ENCODE measurements at places on chromosomes 16 and 17.

DNA sequence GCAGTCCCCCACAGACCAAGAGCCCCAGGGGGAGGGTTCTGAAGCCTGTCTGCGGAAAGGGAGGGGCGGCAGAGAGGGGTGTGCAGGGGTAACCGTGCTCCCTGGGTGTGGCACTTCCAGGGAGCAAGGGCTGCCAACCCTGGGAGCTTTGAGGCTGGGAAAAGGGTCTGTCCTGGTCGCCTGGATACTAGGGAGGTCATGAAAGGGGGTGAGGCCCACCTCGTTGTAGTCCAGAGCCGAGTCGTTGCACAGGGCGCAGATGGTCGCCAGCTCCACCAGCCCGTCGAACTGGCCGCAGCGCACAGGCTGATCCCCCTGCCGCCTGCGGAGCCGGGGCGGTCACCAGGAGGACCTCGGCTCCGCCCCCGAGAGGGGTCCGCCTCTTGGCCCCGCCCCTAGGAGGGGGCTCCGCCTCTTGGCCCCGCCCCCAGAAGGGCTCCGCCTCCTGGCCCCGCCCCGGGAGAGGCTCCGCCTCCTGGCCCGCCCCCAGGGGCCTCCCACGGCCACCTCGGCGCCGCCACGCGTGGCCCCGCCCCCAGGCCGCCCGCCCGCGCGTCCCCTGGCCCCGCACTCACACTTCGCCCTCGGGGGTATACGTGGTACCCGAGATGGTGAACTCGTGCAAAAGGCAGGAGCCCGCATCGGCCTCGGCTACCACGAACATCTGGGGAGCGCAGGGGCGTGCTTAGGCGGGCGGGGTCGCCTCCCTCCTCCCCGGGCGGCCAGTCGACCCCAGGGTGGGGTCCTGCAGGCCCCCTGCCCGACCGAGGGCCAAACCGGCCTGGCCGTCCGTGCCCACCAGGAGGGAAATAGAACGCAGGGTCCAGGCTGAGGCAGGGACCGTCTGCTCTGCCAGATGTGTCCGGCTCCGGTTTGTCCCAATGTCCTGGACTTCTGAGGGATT is 19.5 kb downstream of the ATP2A3 start:
- H3K27ac ChIP-seq, result no peak overlapping the region
- no peaks in the 10 kb centered on the region for H3K36me3 ChIP-seq
- H3K27me3 ChIP-seq, result no peaks in the 10 kb centered on the region
- H3K4me1 ChIP-seq, result peaks cover 2% of the 10 kb centered on the region
- DNase-seq, result peak; percentile 81
- peak overlapping the region; percentile 51 for H3K4me3 ChIP-seq

DNA sequence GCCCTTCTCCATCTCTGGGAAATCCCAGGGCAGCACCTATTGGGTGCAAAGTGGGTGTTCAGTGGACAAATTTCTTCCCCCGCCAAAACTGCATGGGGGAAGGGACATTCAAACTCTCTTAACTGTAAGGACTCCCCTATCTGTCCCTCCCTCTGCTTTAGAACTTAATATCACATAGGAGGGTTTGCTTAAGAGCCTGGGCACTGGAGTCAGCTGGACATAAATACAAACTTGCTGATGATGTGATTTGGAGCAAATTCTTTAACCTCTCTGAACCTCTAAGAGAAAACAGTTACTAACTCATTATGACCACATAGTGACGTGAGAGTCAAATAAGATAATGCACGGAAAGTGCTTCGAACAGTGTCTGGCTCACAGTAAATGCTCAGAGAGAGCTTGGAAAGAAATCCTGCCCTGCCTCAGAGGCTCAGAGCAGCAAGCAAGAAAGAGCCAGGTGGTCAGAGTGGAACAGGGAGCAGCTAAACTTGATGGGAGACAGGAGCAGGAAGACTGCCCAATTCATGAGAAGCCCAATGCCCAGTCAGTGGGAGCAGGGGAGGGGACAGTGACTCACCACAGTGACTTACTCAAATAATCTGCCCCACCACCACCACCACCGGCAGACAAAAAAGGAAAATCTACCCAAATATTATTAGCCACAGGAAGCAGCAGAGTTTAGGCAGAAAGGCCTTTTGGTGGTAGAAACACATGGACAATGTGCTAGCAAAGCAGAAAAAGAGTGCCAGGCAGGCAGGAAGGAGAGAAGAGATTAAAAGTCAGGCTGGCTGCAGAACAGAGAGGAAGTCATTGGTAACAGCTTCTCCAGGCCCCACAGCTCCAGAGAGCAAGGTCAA is 23.9 kb upstream of the CCL1 start:
- no peaks in the 10 kb centered on the region for H3K27me3 ChIP-seq
- DNase-seq, result no peak
- no peaks in the 10 kb centered on the region for H3K36me3 ChIP-seq
- peaks cover 2% of the 10 kb centered on the region for H3K4me1 ChIP-seq

DNA sequence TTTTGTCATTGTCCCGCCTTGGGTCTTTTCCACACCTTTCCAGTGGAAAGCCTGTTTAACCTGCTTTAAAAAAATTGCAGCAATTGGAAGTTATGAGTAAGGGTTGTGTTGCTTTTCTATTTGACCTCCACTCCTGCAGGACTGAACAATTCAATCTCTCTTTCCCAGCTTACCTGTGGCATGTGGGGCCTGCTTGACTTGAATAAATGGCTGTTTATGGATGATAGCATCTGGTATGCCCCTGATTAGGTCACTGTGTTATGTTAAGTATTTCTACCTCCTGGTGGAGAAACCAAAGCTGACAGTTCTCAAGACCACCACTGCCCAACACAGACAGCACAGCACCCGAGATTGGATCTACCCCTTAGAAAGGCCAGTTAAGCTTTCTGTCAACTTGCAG is 64.8 kb upstream of the NOG start:
- no peak overlapping the region for H3K4me3 ChIP-seq
- H3K27me3 ChIP-seq, result no peaks in the 10 kb centered on the region
- no peaks in the 10 kb centered on the region for H3K4me1 ChIP-seq
- no peaks in the 10 kb centered on the region for H3K36me3 ChIP-seq
- no peak overlapping the region for H3K27ac ChIP-seq
- DNase-seq, result peak; percentile 52

DNA sequence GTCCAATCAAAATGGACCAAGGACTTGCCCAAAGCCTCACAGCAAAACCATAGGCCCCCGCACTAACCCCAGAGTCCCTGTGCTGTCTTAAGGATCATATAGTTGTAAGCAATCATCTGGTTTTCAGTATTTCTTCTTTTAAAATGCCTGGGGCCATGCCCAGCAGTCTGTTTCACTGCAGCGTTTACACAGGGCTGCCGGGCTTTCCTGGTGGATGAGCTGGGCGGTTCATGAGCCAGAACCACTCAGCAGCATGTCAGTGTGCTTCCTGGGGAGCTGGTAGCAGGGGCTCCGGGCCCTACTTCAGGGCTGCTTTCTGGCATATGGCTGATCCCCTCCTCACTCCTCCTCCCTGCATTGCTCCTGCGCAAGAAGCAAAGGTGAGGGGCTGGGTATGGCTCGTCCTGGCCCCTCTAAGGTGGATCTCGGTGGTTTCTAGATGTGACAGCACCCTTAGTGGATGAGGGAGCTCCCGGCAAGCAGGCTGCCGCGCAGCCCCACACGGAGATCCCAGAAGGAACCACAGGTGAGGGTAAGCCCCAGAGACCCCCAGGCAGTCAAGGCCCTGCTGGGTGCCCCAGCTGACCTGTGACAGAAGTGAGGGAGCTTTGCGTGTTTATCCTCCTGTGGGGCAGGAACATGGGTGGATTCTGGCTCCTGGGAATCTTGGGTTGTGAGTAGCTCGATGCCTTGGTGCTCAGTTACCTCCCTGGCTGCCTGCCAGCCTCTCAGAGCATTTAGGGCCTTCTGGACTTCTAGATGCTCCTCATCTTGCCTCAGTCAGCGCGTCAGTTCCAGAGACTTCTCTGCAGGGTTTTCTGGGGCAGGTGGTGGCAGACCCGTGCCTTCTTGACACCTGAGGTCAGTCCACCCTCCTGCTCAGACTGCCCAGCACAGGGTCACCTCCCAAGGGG is 24.8 kb upstream of the STH start:
- DNase-seq, result no peak
- H3K4me1 ChIP-seq, result peaks cover 2% of the 10 kb centered on the region

DNA sequence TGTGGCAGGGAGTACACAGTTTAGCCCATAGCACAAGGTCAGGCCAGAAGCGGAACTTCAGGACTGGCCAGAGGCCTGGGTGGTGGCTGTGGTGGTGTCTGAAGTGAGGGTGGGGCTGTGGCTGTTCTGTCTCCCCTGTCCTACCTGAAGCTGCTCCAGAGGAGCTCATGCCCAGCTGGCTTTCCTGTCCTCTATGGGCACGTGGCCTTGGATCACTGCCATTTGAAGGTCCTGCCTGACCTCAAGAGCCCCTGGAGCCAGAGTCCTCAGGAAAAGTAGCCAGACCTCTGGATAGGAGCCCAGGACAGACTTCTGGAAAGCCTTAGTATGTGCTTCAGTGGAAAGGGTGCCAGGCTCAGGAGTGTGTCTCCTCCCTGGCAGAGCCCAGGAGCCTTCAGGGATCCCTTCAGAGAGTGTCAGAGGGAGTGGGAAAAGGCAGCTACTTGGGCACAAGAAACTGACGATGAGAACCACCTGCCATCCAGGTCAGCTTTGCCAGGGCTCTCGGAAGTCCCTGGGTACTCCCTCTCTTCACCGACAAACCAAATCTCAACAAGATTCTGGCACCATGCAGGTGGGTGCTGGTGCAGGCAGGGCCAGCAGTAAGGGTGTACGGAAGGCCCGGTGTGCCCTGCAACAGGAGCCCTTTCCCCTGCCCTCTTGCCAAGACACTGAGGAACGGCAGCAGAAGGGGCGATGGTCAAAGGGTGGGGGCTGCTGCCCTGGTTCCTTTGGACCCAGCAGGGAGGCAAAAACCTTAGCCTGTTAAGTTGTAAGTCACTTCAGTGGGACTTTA is 153.7 kb downstream of the NTN1 start:
- peaks cover 5% of the 10 kb centered on the region for H3K4me1 ChIP-seq
- H3K36me3 ChIP-seq, result no peaks in the 10 kb centered on the region
- no peak overlapping the region for H3K4me3 ChIP-seq
